ENCODE measurements at places on chromosomes 1 and 21. TPM values are rescaled to one million over a fixed set of nuclear protein-coding genes. Genes with fewer than 3 reads are reported as not detected.

The NBPF26 gene
- total RNA-seq, result 27.1 TPM

The MYOM3 gene
- total RNA-seq, result 1.7 TPM

The AKR7A3 gene
- 390 TPM for total RNA-seq

The CTH gene
- total RNA-seq, result 7.2 TPM

DNA sequence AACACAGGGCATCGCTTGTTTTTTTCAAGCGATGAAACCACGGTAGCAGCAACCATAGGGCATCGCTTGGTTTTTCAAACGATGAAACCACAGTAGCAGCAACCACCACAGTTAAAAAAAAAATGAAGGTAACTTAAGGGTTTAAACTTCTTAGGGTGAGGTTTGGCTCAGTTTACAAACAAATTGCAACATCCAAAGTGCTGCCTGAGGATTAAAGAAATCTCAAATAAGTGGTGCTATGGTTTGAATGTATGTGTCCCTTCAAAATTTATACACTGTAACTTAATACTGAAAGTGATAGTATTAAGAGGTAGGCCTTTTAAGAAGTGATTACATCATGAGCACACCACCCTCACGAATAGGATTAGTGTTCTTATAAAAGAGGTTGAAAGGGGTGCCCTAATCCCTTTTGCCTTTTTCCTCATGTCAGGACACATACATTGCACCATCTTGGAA lies 6.4 kb upstream of the GBP5 start:
- DNase-seq, result no peak

- no peak for DNase-seq
Measured at GRCh38 chr1:109377698-109378097, 20.0 kb downstream of the SORT1 start.

GRCh38 chr1:91520942-91521507 lies 20.4 kb downstream of the CDC7 start:
- no peak for DNase-seq

- DNase-seq, result no peak
Measured at GRCh38 chr1:61013189-61013945, 69.0 kb upstream of the NFIA start.

DNA sequence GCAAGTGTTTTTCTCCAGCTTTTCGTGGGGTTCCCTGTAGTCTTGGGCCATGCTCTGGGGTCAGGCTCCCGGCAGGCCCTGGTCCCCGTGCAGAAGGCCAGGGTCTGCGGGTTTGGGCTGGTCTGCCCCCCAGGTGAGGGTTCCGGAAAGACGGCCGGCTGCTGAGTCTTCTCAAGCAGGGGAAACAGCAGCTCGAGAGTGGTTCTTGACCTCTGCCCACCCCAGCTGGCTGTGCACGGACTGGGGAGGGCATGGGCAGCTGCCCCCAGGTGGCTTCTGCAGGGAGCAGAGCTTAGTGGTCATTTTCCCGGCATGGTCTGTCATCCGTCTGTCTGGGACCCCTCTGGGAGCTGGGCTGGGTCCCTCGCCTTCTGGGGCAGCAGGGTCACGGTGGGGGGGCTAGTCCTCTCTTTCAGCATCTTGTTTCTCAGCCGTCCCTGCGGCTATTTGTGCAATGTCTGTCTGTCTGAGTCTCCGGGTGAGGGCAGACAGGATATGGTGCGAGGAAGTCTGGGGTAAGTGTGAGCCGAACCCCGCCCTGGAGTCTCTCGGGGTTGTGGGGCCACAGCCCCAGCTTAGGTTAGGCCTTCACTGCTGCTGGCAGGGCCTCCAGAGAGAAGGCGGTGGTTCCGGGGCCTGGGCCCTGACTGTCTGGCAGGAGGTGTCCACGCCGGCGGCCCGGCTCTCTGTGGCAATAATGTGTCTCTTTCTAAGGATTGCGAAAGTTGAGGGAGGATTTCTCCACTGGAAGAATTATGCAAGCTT lies 6.1 kb downstream of the SKI start:
- DNase-seq, result peak; percentile 83

DNA sequence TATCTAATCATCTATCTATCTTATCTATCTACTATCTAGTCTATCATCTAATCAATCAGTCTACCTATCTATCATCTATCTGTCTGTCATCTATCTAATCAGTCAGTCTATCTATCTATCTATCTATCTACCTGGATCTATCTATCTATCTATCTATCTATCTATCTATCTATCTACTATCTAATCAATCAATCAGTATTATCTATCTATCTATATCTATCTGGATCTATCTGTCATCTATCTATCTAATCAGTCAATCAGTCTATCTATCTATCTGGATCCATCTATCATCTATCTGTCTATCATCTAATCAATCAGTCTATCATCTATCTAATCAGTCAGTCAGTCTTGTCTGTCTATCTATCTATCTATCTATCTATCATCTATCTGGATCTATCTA lies 26.9 kb upstream of the C1orf174 start:
- no peak for DNase-seq

- peak; percentile 17 for DNase-seq
Measured at GRCh38 chr1:185375583-185375982, 58.5 kb upstream of the IVNS1ABP start.

- DNase-seq, result peak; percentile 52
Measured at GRCh38 chr1:87329051-87329525, 408 bp downstream of the LMO4 start.

Measured in mucosa of gallbladder (tissue), 1 donor.